ENCODE measurements at places on chromosomes 12 and 14. TPM values are rescaled to one million over a fixed set of nuclear protein-coding genes. Genes with fewer than 3 reads are reported as not detected.

DNA sequence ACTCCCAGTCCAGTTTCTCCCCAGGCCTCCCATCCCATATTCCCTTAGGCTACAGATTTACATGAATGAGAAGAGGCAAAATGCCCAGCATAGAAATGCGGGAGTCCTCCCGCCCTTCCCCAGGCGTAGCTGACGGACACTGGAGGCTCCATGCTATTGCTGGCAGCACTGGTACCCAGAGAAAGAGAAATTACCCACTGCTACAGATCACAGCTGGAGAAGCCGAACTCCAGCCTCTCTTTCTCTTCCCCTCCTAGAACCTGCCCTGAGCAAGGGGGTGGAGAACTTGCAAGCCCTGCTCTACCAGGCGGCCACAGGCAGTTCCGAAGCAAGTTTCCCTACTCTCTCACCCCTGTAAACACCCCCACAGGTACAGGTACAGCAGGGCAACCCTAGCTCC, 3.6 kb downstream of the LTBR start:
- peaks cover 18% of the 10 kb centered on the region for H3K27me3 ChIP-seq
- no peak for DNase-seq
- no peak overlapping the region for H3K4me3 ChIP-seq
- H3K4me1 ChIP-seq = no peaks in the 10 kb centered on the region
- H3K36me3 ChIP-seq = no peaks in the 10 kb centered on the region

DNA sequence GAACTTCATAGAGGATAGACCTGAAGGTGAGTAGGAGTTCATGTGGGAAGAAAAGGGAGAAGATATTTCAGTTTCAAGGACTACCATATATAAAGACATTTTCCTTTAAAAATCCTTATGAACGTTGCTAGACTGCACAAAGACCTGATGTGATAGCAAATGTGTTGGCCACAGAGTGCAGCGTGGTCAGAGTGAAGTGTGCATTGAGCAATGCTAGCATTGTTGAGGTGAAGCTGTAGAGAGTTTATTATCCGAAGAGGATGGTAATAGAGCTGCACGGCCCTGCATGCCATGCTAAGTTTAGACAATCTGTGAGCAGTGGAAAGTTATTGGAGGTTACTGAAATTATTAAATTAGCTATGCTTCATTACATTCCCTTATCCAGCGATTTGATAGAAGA, 413.0 kb downstream of the CCDC91 start:
- no peak for DNase-seq
- H3K4me3 ChIP-seq = no peak overlapping the region
- no peaks in the 10 kb centered on the region for H3K36me3 ChIP-seq
- H3K27me3 ChIP-seq = no peaks in the 10 kb centered on the region
- H3K4me1 ChIP-seq = peaks cover 12% of the 10 kb centered on the region

- no peak for DNase-seq
- peaks cover 2% of the 10 kb centered on the region for H3K27me3 ChIP-seq
- peak overlapping the region; percentile 28 for H3K27ac ChIP-seq
- H3K4me1 ChIP-seq = peaks cover 72% of the 10 kb centered on the region
- H3K4me3 ChIP-seq = no peak overlapping the region
Observed at GRCh38 chr14:72515779-72516770, 377.8 kb downstream of the DPF3 start.

DNA sequence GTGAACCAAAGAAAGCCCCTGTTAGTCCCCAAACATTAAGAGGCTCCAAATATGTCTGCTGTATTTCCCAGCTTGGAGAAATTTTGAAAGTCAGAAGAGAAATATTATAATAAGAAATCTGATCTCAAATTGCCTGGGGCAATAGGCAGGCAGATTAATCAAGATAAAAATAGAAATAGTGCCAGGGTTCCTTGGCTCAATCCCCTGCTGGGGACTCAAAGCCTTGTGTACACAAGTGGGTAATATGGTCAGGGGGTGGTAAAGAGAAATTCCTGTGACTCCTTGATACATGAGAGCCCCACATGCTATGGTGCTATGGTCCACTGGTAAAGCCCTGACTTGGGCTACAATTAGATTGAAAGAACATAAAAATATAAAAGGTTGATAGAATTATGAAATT, 41.3 kb upstream of the ARID2 start:
- no peak overlapping the region for H3K27ac ChIP-seq
- H3K4me3 ChIP-seq = no peak overlapping the region

DNA sequence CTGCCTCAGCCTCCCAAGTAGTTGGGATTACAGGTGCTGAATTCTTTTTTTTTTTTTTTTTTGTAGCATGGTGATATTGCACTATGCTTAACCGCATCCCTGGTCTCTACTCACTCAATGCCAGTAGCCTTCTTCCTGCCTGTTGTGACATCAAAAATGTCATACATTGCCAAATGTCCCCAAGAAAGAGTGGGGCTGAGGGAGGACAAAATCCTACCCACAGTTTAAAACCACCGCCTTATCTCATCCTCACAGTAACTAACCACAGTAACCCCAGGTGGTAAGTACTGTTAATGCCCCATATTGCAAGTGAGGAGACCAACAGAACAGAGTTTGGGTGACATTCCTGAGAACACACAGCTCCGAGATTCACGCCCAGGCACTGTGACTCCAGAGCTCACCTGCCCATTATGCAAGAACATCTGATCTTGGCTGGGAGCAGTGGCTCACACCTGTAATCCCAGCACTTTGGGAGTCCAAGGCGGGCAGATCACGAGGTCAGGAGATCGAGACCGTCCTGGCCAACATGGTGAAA, 19.6 kb downstream of the MORN3 start:
- peak; percentile 44 for DNase-seq
- peaks cover 47% of the 10 kb centered on the region for H3K36me3 ChIP-seq
- H3K27me3 ChIP-seq = no peaks in the 10 kb centered on the region

GRCh38 chr12:19645823-19646222, 206.5 kb downstream of the AEBP2 start:
- no peaks in the 10 kb centered on the region for H3K27me3 ChIP-seq
- no peak overlapping the region for H3K4me3 ChIP-seq
- no peaks in the 10 kb centered on the region for H3K4me1 ChIP-seq
- no peak overlapping the region for H3K27ac ChIP-seq
- no peaks in the 10 kb centered on the region for H3K36me3 ChIP-seq

SVOP gene
- not detected for total RNA-seq
